K562 (cell line): ENCODE measurements at places on chromosomes 7 and 10.

DNA sequence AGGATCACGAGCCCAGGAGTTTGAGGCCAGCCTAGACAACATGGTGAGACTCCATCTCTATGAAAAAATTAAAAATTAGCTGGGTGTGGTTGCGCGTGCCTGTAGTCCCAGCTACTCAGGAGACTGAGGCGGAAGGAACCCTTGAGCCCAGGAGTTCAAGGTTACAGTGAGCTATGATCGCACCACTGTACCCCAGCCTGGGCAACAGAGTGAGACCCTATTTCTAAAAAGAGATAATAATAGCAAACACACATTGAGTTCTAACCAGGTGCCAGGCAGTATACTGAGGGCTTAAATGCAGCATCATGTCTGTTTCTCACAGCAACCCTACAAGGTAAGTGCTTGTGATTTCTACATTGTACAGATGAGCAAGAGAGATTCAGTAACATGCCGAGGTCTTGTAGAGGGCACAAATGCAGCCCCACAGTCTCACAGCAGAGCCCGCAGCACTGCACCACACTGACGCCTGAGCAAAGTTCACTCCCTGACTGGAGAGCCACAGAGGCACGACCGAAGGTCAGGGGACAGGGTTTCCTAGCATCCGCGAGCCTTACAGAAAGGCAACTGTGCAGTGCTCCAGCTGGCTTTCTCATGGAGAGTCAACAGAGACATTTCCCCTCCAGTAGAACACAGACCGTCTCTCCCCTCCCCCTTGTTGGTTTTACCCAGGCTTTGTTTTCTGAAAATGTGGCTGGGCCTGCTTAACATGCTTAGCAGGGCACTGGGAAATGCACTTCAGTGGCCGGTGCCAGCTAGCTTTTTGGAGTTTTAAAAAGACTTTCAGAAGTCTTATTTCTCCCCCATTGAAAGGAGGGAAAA lies 36.5 kb downstream of the PDSS1 start:
- no peak for DNase-seq

DNA sequence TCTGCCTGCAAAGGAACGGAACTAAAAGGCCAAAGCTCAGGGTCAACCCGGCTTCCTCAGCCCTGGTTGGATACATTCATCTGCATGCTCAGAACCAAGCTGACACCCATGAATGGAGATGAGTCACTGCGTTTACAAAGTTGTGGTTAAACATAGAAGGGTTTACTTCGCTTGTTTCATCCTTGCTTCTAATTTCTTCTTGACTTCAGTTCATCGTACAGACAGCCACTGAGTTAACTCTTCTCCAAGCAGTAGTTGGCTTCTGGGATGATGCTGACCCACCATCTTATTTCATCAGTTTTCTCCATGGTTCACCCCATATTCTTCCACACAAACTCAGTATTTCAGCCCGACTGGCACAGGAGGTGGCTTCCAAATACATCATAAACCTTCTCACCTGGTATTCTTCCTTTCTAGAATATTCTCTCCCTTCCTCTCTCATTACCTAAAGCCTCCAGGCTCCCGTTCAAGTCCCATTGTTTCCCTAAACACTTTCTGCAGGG lies 166.3 kb upstream of the RNF32 start:
- no peak for DNase-seq

- DNase-seq, result no peak
Measured at GRCh38 chr10:48804740-48805182, 120.1 kb downstream of the WDFY4 start.

DNA sequence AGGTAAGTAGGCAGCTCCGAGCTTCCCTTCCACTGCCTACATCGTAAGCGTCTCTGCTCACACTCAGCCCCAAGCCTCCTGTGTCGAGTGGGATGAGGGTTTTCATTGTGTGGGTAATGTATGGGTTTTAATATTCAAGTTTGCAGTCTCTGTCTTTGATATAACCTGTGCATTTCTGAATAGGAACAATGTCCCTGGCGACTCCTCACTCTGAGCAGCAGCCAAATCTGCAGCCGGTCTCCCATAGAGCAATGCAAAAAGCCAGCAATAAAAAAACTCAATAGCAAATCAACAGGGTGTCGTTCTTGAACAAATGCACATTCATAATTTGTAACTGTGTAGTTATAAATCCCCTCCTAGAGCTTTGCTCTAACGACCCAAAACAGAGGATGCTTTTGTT lies 33.4 kb downstream of the PPP1R17 start:
- DNase-seq, result no peak

GRCh38 chr7:128783143-128783861 lies 7.7 kb upstream of the OPN1SW start:
- DNase-seq, result peak; percentile 94

DNA sequence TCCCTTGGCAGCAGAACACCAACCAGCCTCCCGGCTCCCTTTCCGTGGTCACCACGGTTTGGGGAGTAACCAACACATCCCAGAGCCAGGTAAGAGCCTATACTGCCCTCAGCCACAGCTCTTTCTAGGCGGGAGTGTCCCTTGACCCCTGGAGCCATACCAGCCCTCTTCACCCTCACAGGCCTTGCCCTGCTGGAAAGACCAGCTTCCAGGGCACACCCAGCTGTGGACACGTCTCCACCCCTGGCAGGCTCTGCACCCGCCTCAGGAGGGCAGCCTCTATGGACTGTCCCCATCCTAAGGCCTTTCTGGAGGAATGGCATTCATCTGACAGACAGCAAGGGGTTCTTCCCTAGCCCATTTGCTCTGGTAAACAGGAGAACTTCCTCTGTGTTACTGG lies 57.5 kb upstream of the PPIF start:
- no peak for DNase-seq

- DNase-seq, result no peak
Measured at GRCh38 chr10:71434760-71435394, 38.2 kb downstream of the CDH23 start.

DNA sequence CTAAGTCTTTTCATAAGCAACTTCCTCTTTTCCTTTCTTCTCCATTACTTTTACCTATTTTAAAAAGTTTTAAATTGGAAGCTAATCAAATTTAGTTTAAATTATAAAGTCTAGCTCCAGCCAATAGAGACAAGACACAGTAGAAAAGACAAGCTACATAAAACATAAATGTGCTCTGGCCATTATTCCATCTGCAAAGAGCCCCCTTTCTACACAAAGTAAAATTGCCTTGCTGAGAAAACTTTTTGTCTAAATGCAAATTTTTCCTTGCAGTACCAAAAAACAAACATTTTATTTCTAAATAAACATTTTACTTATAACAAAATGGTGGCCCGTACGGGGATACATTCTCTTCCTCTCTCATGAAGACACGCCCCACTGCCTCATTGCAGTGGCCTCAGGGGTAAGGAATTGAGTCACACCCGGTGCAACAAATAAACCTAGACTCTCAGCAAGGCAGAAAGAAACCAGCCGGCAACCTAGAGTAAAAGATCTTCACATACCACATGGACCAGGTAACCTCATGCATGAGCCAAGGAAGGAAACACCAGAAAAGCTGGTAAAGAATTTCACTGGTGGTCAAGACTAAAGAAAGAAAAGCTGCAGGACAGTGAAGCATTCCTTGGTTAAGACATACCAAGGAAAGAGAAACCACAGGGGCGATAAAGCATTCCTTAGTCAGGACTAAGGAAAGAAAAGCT lies 71.6 kb upstream of the ZNF746 start:
- DNase-seq, result no peak
